ENCODE measurements at places on chromosomes 4 and X.

DNA sequence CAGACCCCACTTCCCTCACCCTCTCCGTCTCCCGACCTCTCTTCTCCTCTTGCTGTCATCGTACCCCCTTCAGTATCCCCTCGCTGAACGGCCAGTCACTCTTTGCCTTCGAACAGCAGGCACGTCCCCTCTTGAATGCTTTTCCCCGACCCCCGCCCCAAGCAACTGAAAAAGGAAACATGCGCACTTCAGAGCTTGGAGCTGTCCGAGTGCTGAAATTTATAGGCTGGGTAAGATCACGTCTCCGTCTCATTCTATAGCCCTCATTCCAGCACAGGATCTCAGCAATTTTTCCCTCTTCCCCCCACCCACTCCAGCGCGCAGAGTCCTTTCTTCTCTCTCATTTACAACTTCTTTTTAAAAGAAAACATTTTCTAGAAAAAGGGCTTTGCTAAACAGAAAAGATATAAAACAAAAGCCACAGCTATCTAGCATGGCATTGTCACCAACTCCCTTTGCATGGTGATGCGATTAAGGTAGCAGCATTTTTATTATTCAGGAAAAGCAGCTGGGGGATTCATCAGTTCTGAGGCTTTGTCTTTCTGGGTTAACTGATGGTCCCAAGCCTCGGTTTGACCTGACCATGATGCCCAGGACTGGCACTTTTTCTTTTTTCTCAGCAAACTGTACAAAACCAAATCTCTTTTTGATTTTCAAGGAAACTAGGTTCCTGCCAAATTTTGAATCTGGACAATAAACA lies at the start of gene GLRA2:
Gene GLRA2, plus strand, starts transcription at position 247 of the 700 bp plus-strand sequence. CDS start 522 bp downstream, outside the sequence.
- no peak for DNase-seq

DNA sequence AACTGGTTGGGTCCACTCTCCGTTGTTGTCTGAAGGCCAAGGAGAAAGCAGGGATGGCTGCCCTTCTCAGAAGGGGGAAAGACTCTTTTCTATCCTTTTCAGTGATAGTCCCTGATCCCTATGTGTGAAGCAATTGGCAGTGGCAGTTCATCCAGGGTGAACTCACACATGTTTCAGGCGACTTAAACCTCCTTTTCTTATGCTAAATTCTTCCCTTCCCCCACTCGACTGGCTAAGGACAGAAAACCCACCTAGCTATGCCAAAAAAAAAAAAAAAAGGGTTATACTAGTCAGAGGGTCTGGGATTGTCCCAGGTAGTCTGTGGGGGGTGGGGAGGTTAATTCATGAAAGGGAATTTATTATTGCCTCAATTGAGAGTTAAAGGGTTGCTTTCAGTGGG lies 12.2 kb upstream of the ZNF280C start:
- no peak for DNase-seq

GRCh38 chrX:55738969-55739368 lies 21.4 kb downstream of the RRAGB start:
- DNase-seq, result no peak

- no peak for DNase-seq
Measured at GRCh38 chr4:20017777-20018115, 234.0 kb upstream of the SLIT2 start.

- no peak for DNase-seq
Measured at GRCh38 chr4:22287631-22288030, 228.2 kb downstream of the ADGRA3 start.

DNA sequence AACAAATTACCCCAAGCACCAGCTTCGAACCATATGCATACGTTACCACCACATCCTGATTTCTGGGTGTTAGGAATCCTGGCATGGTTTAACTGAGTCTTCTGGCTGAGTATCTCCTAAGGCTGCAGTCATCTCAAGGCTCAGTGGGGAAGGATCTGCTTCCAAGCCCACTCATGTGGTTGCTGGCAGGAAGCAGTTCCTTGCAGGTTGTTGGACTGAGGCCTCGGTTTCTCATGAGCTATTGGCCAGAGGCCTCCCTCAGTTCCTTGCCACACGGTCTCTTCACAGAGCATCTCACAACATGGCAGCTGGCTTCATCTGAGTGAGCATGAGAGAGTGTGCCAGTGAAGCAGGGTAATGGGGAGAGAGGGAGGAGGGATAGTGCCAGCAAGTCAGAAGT lies 96.1 kb upstream of the MTM1 start:
- no peak for DNase-seq

DNA sequence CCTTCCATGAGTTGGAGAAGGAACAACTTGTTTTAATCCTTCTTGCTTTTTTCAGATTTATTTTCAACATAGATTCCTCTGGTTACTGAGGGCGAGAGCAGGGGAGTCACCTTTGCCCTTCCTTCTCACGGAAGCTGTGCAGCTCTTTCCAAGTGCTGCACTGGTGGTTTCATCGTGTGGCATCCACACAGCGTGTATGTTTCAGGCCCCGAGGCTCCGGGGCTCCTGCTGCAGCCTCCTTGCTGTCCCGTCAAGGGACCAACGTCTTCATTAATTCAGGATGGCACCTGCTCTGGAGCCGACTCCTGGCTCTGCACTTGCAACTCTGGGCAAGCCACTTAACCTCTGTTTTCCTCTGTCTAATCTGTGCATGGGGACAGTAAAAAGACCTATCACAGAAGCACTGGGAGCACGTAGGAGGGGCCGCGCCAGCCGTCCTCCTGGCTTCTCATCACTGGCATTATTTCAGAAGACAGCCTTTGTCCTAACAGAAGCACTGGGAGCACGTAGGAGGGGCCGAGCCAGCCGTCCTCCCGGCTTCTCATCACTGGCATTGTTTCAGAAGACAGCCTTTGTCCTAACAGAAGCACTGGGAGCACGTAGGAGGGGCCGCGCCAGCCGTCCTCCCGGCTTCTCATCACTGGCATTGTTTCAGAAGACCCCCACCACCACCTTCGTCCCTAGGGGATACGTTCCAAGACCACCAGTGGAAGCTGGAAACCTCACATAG lies 117.8 kb upstream of the NKX1-1 start:
- no peak for DNase-seq

GRCh38 chr4:101346351-101347266 lies 717 bp downstream of the PPP3CA start:
- peak; percentile 41 for DNase-seq

DNA sequence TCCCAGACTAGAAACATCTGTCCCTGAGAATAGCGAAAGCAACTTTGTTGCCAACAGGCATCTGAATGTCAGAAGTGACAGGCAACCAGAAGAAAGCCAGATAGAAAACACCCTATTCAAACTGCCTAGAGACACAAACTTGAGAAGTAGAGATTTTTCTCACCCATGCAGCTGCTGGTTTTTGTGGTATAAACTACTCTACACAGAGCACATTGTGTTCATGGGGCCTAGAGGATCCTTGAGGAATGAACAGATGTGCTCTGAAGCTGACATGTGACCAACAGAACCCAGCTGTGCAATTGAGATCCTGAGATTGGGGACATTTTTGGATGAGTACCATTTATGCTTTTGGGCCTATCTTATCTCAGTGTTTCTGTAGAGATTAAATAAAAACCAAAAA lies 63.6 kb upstream of the NRK start:
- DNase-seq, result no peak

GRCh38 chr4:113170805-113171468 lies 121.5 kb downstream of the ANK2 start:
- DNase-seq, result no peak

- no peak for DNase-seq
Measured at GRCh38 chr4:6420972-6421371, 51.4 kb downstream of the PPP2R2C start.

DNA sequence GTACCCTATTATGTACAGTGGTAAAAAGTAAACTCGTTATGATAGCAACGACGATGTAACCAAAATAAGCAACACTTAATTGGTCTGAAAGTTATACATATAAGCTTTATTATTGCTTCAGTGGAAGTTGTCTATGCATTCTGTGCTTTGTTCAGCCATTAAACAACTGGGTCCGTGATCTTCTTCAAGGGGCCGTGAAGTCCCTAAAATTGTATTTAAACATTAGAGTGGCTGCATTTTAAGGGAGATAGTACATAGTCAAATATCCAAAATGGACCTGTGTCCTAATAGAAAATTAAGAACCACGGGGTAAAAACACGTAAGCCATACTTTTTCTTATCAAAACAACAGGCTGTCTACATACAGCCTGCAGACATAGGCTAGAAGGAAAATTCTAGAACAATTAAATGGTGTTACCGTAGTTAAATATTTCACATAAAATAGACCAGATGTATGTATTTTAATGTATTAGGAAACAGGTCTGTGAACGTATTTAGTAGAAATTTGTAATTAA lies 2.1 kb downstream of the GUCY1A1 start:
- DNase-seq, result no peak

- no peak for DNase-seq
Measured at GRCh38 chr4:3073158-3074077, 920 bp downstream of the HTT-AS start.

DNA sequence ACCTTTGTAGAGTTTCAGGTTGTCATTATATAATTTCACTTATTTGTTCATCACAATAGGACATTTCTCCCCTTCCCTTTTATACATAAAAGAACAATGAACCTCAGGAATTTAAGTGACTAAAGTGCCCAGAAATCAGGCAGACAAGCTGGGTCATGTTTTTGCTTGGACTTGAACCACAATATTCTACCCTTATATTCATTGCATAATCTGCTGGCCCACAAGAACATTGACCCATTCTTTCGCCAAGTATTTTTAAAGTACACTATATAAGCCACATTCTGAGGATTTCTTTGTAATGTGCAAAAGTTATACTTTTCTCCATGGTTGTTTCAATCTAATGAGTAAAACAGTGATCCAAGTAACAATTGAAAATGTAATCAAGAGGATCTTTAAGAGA lies 637.5 kb upstream of the SLIT2 start:
- DNase-seq, result no peak

- DNase-seq, result no peak
Measured at GRCh38 chrX:110003167-110004156, 548 bp downstream of the TMEM164 start.

- DNase-seq, result no peak
Measured at GRCh38 chrX:20067709-20068561, 48.8 kb downstream of the MAP7D2 start.

DNA sequence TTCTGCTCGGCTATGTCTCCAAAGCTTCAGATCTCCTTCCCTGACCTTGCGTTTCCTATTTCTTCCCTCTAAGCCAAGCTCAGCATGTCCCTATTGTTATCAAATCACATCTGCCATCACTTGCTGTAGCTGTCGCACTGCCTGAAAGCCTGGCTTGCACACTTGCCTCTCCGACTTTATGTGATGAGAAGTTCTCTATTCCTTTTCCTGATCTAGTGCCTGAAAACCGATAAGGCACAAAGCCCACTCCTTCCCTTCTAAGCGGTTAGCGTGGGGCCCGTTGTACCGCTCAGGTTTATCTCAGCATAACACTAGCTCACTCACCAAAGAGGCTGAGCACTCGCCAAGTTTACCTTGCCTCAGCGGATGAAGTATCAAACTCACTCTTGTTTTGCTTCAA lies 816 bp downstream of the NMU start:
- no peak for DNase-seq

GRCh38 chr4:156303708-156304107 lies 350.0 kb upstream of the CTSO start:
- DNase-seq, result no peak

DNA sequence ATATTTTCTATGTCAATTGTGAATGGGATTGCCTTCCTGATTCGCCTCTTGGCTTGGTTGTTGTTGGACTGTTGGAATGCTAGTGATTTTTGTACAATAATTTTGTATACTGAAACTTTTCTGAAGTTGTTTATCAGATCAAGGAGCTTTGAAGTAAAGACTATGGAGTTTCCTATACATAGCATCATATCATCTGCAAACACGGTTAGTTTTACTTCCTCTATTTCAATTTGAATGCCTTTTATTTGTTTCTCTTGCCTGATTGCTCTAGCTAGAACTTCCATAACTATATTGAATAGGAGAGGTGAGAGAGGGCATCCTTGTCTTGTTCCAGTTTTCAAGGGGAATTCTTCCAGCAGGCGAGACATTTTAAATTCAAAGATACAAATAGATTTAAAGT lies 226.5 kb downstream of the FBXO8 start:
- no peak for DNase-seq

DNA sequence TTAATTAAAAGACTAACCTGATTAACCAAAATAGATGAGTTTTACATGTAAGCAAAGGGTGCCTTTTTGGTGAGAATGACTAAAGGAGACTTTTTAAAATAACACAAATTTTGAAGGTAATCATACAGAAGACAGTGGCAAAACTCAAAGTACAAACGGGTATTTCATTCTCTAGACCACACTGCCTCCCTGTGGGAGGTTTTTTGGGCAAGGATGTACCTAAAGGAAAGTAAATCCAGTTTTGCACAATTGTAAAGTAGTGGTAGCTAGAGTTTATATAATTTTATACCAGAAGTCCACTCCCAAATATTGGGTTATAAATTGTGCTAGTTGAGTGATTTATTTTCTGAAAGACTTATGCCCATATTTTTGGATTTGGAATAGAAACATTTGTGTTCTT lies 201.0 kb downstream of the PAPSS1 start:
- DNase-seq, result no peak

GRCh38 chr4:163042306-163042705 lies 124.4 kb downstream of the NAF1 start:
- DNase-seq, result no peak

GRCh38 chrX:20743046-20743445 lies 476.3 kb upstream of the RPS6KA3 start:
- DNase-seq, result no peak

DNA sequence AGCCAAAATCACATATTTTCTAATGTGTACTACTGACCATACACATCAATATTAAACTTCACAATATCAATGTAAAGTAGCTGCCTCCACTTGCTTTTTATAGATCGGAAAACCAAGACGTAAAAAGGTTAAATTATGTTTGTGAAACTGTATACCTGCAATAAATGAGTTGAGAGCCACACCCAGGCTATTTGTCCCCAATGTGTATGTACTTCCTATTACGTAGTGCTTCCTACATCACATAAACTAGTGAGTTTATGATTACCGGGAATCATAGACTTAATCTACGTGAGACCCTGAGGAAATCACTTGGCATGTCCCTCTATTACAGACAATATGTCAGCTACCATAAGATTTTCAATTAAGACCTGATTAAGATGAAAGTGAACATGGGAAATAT lies 903.4 kb downstream of the RAB28 start:
- no peak for DNase-seq

DNA sequence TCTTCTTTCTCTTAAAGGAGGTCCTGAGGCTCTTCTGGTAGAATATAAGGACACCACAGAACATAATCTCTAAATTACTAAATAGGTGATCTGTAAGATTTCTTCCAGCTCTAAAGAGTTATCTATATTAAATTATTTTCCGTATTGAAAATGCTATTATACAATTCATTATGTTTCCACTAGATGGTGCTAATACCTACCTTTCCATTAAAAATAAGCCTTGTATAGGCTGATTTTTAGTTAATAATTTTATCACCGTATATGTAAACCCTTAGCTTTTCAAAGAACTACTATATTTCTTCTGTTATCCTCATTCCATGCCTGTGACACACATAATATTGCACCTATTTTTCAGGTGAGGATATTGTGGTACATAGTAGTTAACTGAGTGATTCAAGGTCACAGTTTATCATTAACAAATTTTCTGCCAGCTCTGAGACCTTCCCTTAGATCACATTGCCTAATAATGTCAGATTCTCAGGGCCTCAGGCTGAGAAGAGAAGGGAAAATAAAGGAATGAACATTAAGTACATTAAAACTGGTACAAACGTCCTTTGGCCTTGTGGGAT lies 138.8 kb downstream of the TEX11 start:
- DNase-seq, result no peak

Measured in T-helper 1 cell (primary cell).